ENCODE measurements at places on chromosomes 16 and 17.

DNA sequence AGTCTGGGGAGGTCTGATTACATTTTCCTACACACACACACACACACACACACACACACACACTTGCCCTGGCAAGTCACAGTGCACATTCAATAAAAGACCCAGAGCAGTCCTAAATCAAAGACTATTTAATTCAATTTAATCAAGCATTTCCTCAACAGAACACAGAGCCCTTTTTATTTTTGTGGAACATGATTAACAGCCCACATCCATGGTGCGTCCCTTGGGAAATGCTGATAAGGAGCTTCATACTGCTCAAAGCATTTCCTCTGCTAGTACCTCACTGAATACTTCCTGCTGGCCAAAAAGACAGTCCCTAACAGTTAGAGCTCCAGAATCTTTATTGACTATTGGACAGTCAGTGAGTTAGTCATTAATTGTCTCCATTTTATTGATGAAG, 43.1 kb upstream of the MYH10 start:
- no peak for DNase-seq

DNA sequence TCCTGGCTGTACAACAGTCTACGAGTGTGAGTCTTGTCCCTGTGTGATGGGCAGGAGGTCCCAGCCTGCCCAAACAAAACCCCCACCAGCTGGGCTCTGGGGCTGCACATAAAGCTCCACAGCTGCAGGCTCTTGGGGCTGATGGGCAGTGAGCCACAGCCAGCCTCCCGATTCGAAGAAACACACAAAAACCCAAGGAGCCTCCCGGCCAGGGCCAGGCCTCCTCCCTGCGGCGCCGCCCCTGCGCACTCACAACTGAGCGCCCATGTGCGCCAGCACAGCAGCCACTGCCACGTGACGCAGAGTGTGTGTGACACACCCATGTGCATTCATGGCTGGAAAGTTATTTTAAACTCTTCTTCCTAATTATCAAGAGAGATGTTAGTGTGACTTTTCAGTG, 30.6 kb upstream of the FAAP100 start:
- no peak for DNase-seq

DNA sequence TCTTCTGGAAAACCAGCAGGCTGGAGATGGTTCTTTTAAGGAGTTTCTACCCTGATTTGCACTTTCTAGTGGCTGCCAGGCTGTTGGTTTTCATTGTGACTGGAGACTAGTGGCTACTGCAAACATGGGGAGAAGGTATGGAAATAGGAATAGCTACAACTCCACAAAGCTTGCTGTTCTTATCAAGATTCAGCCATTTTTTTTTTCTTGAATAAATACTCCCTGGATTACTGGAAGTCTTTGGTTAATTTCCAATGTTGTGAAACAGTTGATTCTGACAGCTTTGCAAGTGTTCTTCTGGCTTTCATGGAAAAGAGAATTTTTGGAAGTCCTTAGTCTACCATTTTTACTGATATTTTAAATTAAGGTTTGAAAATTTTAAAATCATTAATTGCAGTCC, 277.7 kb downstream of the HS3ST3A1 start:
- no peak for DNase-seq

GRCh38 chr16:88298181-88298832, 84.5 kb upstream of the ZNF469 start:
- no peak for DNase-seq

DNA sequence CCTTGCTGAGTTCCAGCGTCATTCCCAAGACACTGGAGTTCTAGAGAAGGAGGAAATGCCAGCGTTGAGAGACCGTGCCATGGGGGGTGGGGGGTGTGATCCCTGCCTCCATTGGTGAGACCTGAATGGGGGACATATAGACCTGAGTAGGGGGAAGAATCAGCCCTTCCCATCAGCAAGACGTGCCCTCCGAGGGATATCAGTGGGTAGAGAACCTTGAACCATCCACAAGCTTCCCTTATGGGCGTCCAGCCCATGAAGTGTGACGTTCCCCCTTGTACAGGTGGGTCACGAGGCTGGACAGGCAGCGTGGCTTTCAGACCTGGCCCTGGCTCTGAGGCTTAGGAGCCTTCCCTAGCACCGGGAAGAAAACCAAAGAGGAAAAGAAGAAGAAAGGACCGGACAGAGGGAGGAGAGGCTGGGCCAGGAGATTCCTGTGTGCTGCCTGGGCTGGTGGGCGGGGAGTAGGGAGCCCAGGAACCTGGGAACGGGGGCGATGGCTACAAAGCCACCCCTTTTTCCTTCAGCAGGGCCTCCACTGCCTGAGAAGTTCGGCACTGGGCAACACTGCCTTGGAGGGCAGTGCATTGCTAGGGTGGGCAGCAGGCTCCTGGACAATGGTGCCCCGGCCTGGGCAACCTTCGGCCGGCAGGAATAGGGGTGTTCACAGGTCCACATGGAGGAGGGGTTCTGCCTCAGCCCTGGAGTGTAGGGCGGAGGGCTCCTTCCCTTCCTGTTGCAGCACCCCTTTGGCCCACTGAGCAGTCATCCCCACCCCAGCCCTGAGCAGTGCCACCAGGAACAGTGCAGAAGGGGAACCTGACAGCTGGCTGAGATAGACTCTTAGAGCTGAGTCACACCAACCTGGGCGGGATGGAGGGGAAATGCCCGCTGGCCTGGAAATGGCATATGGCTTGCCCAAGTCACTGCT, 7.2 kb downstream of the RAB11FIP4 start:
- peak; percentile 19 for DNase-seq

DNA sequence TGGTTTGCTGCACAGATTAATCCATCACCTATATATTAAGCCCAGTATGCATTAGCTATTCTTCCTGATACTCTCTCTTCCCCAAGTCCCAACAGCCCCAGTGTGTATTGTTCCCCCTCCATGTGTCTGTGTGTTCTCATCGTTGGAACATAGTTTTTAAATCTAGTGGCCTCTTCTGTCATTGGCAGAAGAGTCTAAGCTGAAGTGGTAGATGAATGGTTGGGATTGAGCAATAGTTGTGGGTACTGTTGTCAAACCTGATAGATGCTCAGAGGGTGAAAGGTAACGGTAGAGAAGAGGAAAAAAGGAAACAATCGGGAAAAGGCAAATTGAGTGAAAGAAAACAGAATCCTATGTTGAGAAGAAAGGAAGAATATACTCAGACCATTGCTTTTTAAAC, 29.9 kb downstream of the MAP3K3 start:
- DNase-seq = no peak

DNA sequence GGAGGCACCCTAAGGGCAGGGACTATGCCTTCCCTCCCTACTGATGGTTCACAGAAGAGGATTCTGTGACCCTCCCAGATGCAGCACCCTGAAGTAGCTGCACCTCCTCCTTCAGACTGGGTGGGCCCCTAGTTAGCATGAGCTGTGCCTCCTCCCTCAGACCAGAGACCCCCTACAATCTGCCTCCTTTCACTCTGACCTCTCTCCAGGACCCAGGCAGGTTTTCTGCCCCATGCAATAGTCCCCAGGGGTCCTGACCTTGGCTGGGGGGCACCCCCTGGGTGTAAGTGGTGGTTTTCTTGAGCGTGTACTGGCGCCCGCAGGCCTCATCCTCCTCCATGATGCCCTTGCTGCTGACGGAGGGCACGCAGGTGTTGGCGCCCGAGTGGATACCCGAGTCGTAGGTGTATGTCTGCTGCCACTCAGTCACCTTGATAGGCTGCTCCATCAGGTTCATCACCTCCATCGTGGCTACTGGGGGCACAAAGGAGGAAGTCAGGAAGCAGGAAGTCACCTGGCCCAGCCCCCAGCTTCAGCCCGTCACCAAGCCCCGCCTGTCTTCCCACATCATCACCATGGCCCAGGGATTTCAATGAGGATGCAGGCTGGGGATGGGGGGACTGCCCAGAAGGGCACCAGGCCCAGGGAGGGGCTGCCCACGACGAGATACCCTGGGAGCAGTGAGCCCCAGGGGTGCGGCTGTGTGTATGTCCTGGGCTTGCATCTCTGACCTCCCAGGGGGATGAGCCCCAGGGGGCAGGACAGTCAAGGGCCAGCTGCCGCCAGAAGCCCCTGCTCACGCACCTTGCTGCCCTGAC, 14.9 kb downstream of the JUP start:
- no peak for DNase-seq

DNA sequence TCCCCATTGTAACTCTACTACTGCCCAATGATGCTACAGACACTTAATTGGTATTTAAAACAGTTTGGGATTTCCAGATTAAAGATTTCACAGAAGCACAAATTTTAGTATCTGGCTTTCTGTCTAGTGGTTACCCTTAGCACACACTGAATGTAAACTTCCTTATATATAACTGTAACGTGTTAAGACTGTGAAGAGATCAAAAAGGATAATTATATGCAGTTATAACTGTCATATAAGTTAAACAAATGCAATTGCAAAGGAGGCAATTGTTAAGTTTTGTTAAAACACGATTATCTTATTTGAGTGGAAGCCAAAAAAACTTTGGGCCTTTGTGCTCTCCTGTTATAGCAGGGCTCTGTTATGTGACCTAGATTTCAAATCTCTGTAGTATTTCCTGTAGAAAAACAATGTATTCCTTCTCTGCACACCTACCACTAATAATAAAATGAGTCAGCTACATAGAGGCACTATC, 147.9 kb downstream of the STXBP4 start:
- DNase-seq = no peak

GRCh38 chr16:88415713-88416323, 33.1 kb downstream of the ZNF469 start:
- DNase-seq = no peak

Measured in activated CD8-positive, alpha-beta memory T cell treated with anti-CD3 and anti-CD28 coated beads for 24 hours (primary cell).